Stimulated activated CD4-positive, alpha-beta T cell treated with anti-CD3 and anti-CD28 coated beads, Interleukin-15, amount 100 ng/mL, for 1 hour (primary cell): ENCODE measurements at places on chromosomes 16 and 17.

DNA sequence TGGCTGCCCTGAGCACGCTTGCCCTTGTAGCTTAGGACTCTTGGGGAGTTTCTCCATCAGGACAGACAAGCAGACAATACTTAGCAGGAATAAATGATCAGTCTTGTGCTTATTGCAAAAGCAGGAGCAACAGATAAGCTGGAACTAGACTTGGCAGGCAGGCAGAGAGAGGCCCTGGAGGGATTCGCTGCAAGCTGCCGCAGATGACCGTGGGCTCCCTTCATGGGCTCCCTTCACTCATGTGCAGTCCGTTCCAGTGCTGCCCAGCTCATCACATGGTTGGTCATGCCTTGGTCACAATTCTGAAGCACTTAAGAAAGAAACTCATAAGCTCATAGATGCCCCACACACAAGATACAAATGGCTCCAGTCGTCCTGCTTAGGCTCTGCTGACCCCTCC lies 2.4 kb upstream of the SLC5A10 start:
- no peak for DNase-seq

DNA sequence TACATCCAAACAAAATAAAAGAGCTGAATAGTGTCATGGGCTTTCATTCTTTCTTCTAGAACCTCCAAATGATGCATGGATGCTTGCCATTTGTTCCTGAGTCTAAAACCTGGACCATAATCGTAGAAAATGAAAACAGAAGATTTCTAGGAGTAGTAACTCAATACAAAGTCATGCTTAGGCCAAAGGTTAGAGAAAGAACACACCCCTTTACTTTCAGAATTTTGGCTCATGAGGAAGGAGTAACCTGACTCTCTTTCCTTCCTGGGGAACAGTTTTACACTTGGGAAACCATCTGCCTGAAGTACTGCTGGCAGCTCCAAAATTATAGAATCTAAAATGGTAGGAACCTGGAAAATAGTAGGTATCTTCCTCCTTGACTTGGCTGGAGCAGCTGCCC lies 137.2 kb downstream of the SNX11 start:
- no peak for DNase-seq

DNA sequence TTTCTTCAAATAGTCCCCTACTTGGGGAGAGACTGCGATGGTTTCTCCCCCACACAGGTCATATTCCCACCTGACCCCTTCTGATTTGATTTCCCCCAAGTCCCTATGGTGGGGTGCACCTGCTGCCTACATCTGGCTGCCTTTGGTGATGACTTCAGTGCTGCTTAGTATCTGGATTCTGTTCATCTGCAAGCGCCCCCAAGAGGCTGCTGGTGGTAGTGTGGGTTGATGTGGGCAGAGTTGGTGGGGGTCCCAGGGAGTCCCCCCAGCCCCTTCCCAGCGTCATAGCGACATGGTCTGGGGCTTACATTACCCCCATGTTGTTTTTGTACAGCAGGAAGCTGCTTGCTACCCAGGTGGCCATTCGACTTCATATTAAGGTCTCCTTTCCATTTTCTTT lies 99.2 kb downstream of the NTN1 start:
- DNase-seq: no peak

- no peak for DNase-seq
Observed at GRCh38 chr16:15897834-15898254, 9.4 kb upstream of the CEP20 start.

GRCh38 chr16:57743458-57743857 lies 7.9 kb downstream of the KATNB1 start:
- no peak for DNase-seq

GRCh38 chr17:44310188-44310587 lies 1.8 kb downstream of the RUNDC3A start:
- no peak for DNase-seq

DNA sequence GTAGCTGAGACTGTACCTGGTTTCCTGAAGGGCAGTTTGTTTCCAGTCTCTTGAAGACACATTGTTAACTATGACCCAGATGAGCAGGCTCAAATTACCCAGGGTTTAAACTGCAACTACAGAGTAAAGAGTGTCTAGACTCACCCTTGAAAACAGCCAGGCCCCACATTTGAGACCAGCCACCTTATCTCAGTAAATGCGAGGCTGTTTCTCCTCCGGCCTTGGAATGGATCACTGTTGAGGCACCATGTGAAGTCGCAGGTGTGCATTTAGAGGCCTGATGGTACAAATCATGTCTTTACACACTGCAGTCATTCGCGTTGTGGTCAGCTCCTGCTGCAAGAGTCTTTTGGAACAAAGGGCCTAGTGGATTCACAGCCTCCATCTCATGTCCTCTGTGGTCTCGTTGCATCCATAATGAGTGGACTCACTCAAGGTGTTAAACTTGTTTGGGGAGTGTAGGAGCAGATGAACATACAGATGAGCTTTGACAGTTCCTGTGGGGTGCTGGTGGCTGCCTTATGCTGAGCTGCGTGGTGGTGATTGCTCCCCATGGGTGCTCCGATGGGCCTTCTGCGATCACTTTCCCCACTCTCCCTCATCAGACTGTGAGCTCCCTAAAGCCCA lies 18.5 kb upstream of the N4BP1 start:
- no peak for DNase-seq

- DNase-seq: no peak
Observed at GRCh38 chr17:68870976-68871375, 84.2 kb downstream of the ABCA8 start.

DNA sequence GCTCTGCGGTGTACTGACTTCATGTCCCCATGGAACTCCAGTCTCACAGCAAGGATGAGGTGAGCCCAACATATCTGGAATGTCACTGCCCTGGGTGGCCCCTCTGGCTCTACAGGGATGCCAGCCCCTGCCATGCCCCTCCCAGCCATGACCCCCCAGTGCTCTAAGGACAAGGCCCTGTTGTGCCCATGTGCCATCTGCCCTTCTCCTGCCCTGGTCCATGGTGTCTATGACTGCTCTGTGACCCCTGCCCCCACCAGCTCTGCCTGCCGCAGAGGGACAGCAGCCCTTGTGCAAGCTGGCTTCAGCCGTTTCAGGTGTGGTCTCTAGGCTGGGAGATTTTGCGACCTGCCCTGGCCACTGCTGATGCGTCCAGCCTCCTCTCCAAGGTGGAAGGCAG lies 40.3 kb downstream of the TK2 start:
- DNase-seq: no peak

DNA sequence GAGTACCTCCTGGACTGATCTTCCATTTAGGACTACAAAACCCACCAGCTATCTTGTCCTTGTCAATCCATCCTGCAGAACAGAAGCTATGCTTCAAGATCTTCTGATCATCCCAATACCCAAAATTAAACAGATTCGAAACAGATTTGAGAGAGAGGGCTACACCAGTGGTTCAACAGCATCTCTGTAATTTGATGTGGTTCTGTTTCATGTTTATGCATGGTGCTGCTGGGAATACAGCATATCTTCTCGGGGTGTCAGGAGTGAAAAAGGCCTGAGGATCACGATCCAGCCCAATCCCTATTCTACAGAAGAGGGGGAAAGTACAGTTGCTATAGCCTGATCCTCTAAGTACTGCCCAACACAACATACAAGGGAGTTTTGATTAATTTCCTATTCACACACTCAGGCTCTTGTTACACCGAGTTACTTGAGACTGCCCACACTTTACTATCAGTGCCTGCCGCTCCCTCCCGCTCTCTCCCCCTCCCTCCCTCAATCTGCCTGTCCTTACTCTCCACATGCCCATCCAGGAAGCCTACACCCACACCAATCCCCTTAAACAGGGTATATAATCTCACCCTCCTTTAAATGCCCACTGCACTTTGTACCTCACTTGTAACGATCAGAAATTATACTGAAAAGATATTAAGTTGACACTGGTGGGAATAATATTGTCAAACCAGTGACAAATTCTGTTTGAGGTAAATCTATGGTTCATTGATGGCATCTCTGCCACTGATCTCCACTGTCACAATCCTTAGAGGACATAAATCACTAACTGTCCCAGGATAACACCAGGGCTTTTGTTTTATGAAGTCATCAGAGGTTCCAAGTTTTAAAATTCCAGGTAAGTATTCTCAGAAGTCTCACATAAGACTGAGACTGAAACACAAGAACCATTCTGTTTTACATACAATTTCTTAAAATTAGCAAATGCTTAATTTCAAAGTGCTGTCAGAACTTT lies 89.3 kb upstream of the PLEKHM1 start:
- DNase-seq: no peak

- DNase-seq: no peak
Observed at GRCh38 chr16:24624102-24624501, 84.7 kb downstream of the RBBP6 start.

- no peak for DNase-seq
Observed at GRCh38 chr16:17467923-17468540, 2.7 kb downstream of the XYLT1 start.

DNA sequence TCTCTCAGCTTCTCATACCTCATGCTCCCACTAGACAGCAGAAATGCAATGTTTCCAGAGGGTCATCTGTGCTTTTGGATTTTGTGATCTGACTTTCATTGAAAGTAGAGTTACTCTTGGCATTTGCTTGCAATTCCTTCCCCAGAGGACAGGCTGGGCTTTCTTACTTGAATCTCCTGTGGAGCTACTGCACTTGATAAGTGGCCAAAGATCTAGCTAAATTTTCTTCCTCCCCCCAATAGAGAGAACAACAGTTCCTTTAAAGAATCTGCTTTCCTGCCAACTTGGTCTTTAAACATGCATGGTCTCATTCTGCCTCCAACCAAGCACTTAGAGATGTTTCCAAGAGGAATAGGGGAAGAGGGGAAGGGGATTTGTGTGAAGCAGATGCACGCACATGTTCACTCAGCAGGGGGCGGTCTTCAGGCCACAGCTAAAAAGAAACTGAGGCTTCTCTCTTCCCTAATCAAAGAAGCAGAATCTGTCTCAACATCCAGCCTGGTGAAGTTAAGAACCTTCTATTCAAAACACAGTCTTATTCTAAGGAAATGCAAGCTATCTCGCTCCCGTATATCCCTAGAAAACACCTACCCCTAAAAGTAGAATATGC lies 229.6 kb downstream of the ZFHX3 start:
- DNase-seq: no peak

- no peak for DNase-seq
Observed at GRCh38 chr17:27608328-27609230, 22.4 kb upstream of the LGALS9 start.

- no peak for DNase-seq
Observed at GRCh38 chr17:2187758-2188157, 115.8 kb downstream of the SMG6 start.

GRCh38 chr16:85638695-85639409 lies 25.7 kb downstream of the GSE1 start:
- DNase-seq: no peak

DNA sequence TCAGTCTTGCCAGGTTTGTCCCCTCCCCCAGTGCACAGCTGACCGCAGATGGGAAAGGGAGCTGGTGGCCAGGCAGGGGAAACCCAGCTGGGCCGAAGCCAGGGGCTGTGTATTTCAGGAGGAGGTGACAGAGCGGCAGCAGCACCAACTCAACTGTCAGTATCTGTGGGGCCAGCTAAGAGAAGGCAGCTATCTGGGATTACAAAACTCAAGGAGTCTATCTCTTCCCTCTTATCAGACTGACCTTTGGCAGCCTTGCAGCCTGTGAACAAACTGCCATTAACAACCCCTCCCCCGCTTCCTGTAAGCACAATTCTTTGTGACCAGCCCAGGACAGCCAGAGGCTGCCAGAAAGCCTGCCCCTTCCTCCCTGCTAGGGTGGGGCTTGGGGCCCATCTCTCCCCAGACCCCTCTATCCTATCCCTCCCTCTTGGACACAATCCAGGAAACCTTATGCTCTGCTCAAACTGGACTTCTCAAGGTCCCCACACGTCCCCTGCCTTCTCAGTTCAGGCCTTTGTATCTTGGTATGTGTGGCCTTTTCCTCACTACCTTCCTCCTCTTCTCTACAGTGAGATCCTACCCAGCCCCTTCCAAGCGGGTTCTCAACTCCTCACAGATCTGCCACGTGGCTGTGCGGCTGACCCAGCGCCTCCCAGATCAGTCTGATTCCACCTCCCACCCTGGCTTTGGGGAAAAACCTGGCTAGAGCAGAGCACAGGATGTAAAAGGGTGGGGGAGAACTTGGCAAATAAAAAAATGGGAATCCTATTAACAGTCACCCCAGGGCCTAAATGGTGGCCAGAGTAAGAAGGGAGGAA lies 10.5 kb downstream of the ST3GAL2 start:
- DNase-seq: no peak

GRCh38 chr17:64378890-64379354 lies 11.7 kb downstream of the PECAM1 start:
- no peak for DNase-seq

DNA sequence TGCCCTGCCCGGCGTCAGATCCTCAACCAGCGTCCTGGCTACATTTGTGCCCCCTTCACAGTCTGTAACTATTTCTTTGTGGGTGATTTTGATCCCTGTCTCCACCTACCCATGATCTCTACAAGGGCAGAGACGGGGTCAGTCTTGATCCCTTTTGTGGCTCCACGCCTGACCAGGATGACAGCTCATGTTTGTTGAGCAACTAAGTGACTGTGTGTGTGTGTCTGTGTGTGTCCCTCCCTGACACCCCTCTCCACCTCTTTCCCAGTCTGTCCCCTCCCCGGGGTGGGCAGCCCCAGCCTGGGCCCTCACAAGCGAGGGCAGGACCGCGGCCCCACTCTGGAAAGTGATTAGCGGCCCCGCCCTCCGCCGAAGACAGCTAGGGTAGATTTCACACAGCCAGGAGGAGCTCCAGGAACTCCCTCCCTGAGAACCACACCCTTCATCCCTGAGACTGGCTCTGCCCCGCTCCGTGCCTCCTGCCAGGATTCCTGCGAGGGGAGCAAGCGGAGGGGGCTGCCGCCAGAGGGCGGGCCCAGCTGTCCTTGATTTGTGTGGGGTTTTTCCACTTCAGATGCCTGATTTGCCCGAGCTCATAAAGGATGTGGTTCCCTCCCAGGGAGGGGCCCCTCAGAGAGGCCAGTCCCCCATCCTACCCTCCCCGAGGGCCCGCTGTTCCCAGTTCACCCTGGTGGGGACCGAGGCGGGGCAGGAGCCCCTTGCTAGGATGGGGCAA lies 5.3 kb upstream of the HS3ST6 start:
- DNase-seq: no peak

DNA sequence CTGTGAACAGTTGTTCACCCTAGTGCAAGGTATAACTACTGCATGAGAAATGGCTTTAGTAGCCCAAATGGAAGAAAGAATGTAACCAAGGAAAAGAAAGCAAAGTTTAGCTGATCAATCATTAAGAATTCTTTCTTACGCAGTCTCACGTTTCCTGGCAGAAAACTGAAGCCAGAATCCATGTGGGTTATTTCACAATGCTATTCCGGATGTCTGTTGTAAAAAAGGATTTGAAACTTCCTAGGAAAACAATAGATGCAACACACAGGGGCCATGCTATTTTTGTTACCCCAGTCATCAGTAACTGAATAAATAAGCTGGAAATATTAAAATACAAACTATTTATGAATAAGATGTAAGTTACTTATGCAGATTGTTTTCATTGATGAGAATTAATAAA lies 802.5 kb downstream of the CDH8 start:
- DNase-seq: no peak

- DNase-seq: no peak
Observed at GRCh38 chr17:45087504-45087975, 26.4 kb downstream of the NMT1 start.

- DNase-seq: no peak
Observed at GRCh38 chr16:49631187-49632041, 224.5 kb downstream of the ZNF423 start.
